ENCODE measurements at places on chromosomes 6 and 20. TPM values are rescaled to one million over a fixed set of nuclear protein-coding genes. Genes with fewer than 3 reads are reported as not detected.

GNAS-AS1 gene
- total RNA-seq: 0.48 TPM

DLL1 gene
- total RNA-seq: 1.7 TPM

ARMH2 gene
- not detected for total RNA-seq

ULBP1 gene
- 1.5 TPM for total RNA-seq

SLC35D3 gene
- under 0.01 TPM for total RNA-seq

PRDM13 gene
- total RNA-seq: not detected

PSORS1C1 gene
- 1.7 TPM for total RNA-seq

CTSZ gene
- total RNA-seq: 104 TPM

OR2H1 gene
- not detected for total RNA-seq

C20orf144 gene
- not detected for total RNA-seq

HDGFL1 gene
- total RNA-seq: not detected

SPACA1 gene
- not detected for total RNA-seq

PROKR2 gene
- not detected for total RNA-seq

All from tracheal epithelial cell (primary cell).